ENCODE measurements at places on chromosomes 4 and X.
A peak's percentile ranks its signal among the peaks of the same experiment; 100 is the strongest.

DNA sequence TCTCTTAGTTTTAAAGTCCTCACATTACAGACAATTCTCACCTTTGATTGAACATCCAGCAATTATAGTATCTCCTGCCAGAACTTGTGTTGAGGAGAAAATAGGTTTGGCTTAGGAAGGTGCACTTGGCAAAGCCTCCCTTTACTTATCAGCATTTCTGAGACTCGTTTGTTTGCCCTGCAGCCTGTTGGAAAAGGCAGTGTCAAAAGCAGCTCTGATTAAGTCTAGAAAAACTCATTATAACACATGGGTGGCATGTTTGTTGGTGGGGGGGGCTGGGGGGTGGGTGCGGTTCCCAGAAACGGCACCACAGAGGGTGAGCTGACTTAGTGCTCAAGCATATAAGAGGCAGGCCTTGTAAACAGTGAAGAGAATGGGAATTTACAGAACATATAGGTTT, 21.7 kb upstream of the PUDP start:
- DNase-seq = no peak

- no peak for DNase-seq
Observed at GRCh38 chr4:1490011-1490653, 83.9 kb upstream of the NKX1-1 start.

DNA sequence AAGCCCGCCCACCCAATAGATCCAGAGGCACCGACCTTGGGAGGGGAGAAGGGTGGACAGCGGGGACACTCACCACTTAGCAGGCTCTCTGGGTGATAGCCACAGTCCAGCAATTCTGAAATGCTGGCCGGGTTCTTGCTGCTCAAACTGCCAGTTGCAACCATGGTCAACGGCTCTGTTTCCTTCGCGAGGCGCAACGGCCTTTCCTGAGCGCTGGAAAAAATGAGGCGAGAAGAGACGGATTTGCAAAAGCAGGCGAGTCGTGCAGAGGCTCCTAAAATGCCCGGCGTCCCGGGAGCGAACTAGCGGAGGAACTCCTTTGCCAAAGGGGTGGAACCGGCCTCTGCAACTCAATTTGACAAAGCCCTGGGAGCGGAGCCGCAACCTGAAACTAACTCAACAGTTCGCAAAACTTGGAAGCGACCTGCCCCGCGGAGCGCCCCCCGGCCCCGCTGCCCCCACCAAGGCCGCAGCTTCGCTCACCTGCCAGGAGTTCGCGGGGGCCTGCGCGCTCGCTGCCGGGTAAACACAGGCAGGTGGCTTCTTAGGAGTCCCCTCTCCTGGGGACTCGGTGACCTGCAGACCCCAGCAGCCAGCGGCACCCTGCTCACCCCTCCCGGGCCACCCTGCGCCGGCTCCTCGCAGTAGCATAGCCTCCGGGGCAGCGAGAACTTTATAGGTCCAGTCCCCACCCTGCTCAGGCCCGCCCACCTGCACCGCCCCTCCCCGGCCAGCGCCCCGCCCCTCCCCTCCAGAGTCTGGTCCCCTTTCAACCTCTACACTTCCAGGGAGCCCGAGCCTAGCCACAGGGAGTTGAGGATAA, at the start of gene DDIT4L:
Gene DDIT4L, minus strand, starts transcription at position 649 of the 823 bp plus-strand sequence. Its CDS starts 485 bp downstream, at position 164.
- DNase-seq = no peak

DNA sequence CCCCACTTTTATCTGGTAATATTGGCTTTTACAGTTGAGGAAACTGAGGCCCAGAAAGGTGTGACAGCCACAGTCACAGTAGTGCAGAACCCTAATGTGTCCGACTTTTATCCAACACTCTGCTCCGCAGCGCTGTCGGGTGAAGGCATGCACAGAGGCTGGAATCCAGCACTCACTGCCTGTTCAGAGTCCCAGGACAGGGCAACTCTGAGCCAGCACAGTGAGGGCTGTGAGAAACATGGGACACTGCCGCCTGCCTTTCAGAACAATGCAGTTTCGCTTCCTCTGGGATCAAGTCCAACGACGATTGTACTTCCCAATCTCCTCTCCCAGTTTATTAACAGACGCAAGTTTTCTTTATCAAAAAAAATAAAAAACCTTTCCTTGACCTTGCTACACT, 41.9 kb upstream of the PDGFRA start:
- DNase-seq = no peak

DNA sequence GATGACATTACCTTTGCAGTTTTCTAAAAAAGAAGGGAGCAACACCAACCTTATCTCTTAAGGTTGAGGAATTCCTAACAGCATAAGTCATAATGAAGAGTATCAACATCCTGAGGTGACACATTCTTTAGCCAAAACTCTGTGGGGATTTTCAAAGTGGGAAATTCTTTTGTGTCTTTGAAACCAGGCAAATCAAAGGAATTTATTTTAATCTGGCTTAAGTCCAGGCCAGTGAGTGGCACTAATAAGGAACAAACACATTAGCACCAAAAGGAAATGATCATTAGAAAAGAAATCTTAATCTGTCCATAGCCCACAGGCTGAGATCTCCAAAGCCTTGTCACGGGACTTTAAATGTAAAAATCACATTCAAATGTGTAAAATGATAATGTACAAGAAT, 110.1 kb downstream of the LARP7 start:
- DNase-seq = peak; percentile 29

DNA sequence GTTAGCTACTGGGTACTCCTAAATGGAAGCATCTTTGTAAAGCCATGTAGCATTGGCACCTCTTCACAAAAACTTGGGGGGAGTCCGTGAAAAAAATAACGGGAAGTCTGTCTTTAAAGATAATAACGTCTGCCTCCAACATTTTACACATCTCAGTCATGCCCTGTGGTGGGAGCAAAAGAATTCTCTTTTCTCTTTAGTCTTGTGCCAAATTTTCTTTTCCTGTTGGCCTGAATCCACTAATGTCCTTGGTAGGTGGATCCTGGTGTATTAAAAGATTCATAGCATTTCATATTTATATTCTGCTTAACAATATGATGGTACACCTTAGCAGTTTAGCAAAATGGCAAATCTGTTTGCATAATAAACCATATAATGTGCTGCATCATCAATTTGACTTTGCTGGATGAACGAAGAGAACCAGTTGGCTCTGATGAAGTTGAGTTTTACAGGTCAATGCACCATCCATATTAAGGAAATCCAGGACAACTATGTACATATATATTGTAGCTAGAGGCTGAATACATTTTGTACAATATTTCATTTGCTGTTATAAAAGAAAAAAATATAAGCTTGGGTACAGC, 746.4 kb upstream of the MAGEB2 start:
- DNase-seq = no peak

DNA sequence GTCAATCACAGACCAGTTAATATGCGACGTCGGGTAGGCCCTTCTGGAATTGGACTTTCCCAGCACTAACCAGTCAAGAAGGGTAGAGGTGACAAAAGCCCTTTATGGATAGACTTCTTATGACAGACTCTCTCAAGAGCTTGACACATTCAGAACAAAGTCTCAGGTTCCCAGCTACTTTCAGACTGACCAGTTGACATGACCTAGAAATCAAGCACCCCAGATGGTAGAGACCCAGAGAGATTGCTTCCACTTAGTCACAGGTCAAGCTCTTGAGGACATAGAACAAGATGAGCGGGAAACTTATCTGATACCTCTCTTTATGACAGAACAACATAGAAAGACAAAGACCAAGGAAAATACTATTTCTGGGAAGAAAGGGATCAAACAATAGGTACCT, 21.4 kb upstream of the HERC6 start:
- no peak for DNase-seq

Measured in SW480 (cell line).